Ureter (tissue), 1 donor: ENCODE measurements at places on chromosomes 2 and 18. TPM values are rescaled to one million over a fixed set of nuclear protein-coding genes. Genes with fewer than 3 reads are reported as not detected.

C1QL2 gene
- not detected for total RNA-seq

RFX8 gene
- not detected for total RNA-seq

CCDC85A gene
- total RNA-seq = 1.5 TPM

NOSTRIN gene
- 31.4 TPM for total RNA-seq

CCNT2 gene
- total RNA-seq = 101 TPM

NPPC gene
- total RNA-seq = 0.36 TPM

PRKAG3 gene
- not detected for total RNA-seq

SCG2 gene
- 0.39 TPM for total RNA-seq

GRHL1 gene
- total RNA-seq = 61.6 TPM

VWA3B gene
- total RNA-seq = 1.7 TPM

PPP1CB gene
- total RNA-seq = 373 TPM

NCL gene
- 566 TPM for total RNA-seq

CLEC4F gene
- total RNA-seq = 1.2 TPM

HOXD10 gene
- total RNA-seq = 4.4 TPM

NABP1 gene
- 40.8 TPM for total RNA-seq

AQP4 gene
- total RNA-seq = 0.23 TPM

SKOR2 gene
- total RNA-seq = not detected

ANKRD62 gene
- total RNA-seq = not detected
